ENCODE measurements at places on chromosomes 11 and 22.

- no peak for DNase-seq
Measured at GRCh38 chr11:122085264-122085663, 30.8 kb downstream of the BLID start.

DNA sequence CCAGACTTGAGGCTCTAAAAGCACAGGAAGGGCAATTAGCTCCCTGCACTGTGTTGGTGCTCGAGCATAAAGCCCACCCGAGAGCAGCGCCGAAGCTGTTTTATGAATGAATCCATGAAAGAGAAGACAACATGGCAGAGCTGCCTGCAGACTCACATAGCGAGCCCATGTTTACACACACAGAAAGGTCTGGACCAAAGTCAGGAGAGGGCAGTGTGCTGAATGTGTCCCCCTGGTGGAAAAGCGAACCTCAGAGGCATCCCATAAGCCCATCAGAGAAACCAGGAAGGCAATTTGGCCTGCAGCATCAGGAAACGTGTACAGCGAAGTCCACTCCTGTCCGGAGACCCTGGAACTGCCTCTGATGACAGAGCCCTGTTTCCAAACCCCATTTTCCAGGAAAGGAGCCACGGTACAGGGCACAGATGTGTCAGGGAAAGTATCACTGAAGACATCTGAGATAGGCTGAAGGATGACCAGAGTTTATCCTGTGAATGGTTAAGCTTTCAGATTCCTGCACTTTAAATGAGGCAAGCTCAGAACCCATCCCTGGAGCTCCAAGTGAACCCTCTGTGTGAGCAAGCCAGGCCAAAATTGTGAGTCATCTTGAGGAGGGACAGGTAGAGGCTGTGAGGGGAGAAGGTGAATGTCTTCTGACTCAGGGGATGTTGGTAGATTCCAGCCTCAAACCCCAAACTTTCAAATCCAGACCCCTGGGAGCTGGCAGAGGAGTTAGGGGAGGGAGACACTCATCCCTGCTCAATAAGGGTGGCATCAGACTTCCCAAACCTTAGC is 36.9 kb downstream of the CHRDL2 start:
- DNase-seq, result no peak

GRCh38 chr11:34564807-34565241 is 51.2 kb upstream of the ELF5 start:
- DNase-seq, result no peak

DNA sequence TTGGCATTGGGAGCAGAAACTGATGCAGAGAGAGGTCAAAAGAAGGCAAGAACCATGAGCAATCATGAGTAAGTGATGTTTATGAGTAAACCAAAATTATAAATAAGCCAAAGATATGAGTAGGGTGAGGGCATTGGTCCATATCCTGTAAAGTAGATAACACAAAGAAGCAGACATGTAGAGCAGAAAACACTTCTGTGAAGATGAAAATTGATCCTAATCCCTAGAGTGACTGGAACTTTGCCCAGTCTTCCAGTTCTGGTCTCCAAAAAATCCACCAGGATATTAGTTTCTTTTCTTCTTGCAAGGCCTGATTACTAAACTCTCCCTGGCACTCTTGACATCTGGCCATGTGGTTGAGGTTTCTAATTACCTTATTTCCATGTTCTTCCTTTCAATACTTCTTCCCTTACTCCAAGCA is 13.7 kb upstream of the DRD2 start:
- DNase-seq, result no peak

DNA sequence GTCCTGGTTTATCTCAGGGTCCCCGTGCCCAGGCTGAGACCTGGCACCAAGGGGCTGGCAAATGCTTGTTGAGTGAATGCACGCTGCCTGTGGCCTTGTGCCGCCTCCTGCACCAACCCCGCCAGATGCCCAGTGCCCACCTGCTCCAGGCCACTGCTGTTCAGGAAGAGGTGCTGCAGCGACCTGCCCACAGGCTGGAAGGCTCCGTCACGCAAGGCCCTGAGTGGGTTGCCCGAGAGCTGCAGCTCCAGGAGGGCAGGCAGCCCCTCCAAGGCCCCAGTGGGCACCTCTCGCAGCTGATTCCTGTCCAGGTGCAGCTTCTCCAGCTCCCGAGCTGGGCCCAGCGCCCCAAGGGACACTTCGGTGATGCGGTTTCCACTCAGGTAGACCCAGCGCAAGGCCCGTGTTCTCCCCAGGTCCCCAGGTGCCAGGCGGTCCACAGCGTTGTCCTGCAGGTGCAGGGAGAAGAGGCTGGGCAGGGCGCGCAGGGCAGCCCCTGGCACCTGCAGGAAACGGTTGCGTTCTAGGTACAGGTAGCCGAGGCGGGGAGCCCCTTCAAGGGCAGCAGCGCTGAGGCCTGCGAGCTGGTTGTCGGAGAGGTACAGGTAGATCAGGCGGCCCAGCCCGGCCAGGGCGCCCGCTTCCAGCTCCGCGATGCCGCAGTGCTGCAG is 3.6 kb downstream of the CHADL start:
- no peak for DNase-seq

DNA sequence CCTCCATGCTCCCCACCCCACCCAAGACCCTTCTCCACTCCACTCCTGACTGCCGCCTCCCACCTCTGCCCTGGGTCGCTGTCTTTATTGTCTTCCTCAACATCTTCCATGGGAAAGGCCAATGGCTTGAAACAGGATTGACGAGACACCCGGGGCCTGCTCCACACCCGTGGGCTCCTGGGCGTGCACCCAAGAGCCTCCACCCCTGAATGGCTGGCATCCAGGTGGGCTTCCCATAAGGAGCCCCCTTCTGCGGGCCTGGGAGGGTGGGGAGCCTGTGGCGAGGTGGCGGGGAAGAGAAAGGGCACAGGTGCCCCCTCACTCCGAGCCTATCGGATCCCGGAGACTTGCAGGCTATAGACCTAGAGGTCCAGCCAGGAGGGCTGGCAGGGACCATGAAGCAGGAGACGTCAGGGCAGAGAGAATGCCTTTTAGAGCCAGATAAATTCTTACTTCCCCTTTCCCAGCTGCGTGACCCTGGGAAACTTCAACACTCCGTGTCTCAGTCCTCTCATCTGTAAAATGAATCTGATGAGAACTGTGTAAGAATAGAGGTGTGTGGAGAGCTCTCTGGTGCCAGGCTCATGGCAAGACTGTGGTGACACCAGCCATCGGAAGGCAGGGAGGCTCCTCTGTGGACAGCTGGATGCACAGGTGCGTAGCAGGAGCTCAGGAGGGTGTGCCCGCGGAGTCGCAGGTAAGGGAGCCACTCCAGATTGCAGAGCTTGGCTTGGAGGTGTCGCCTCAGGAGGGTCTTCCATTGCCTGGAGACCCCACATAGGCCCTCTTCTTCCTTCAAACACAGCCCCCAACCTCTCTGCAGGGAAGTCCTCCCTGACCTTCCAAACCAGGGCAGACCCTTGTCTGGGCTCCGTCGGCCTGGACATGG is 53.9 kb downstream of the SMIM38 start:
- no peak for DNase-seq

DNA sequence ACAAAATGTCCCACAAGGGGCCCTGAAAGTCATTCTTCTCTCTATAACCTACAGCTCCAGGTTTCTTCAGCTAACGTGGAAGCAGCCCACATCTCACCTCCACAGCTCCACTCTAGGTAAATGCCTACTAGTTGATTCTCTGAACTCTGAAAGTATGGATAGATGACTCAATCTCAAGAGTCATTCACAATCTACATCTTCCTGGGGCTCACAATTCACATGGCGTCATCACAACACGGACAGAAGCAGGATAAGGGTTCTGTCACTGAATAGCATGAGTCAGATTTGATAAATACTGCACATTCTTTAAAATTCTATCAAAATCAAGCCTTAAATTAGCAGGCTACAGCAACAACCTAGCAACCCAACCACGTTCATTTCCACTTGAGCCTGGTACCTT is 96.3 kb downstream of the PLEKHA7 start:
- DNase-seq, result no peak

GRCh38 chr11:77299528-77299993 is 1.9 kb downstream of the GDPD4 start:
- no peak for DNase-seq

- peak; percentile 19 for DNase-seq
Measured at GRCh38 chr22:40128989-40129388, 48.7 kb upstream of the TNRC6B start.

DNA sequence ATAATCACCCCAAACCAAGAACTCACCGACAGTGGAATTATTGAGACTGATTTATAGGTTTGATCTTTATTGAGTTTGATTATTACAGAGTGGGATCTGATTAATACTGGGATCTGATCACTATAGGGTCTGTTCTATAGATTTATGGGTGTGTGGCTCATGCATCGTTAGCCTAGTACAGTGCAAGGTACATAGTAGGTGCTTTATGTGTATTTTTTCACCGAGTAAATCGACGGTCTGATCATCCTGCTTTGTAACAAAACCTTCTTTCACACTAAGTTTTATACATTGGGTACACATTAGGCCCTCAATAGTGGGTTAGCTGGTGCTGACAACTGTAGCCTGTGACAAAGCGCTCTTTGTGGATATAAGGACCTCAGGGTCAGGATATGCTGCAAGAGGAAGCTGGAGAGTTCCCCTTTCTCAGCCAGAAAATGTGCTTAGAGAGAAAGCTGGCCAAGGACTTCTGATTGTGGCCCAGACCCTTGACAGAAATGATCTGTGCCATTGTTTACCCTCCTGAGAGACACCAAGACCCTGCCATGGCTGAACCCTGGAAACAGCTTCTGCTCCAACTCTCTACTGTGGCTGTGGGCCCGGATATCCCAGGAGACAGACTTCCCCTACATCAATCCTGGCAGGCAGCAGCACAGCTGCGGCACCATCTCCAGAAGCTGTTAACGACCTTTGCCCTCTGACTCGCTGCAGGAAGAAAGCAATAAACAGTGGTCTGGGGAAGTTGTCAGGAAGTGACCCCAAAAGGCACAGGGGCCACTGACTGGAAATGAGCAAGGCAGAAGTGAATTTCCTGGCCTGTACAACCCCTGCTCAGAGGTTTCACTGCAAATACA is 16.1 kb upstream of the TPP1 start:
- no peak for DNase-seq

DNA sequence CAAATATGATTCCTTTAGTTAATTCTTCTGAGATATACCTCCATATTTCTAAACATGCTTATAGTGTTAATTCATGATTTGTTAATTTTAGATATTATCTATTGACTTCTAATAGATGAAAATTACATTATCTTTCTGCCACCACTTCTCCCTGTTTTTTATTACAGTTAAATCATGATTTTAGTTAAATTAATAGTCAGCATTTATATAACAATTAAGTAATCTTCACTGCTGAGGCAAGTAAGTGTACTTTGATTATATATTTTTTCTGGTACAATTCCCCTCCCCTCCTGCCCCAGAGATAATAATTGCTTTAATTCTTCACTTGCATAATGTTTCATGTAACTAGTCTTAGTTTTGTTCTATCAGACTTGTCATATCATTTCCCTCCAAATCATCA is 5.8 kb downstream of the IL17RA start:
- no peak for DNase-seq

GRCh38 chr11:124864176-124864891 is 898 bp upstream of the ROBO3 start:
- no peak for DNase-seq

DNA sequence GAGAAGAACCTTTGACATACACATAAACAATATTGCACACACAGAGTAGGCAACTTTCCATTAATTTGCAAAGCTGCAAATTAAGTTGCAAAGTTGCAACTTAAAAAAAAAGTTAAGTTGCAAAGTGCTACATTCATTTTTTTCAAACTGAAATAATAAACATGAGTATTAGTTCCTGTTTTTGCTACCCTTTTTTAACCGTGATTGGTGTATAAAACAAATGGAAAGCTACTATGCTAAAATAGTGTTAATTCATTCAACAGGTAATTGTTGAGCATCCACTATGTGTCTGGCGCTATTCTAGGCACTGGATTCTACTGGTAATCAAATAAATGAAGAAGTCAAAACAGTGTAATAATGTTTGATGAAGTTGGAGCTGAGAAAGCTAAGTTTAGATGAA is 8.1 kb downstream of the ZFP91 start:
- no peak for DNase-seq

DNA sequence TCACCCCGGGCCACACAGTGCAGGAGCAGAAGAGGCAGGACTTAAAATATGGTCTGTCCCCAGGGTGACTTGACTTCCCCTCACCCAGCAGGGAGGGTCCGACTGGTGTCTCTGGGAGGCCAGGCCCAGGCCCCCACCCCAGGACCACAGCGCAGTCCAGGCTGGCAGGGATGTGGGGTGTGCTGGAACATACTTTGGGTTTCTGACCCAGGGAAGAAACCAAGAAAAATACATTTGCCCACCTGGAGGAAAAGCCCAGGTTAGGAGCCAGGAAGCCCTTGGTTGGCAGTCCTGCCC is 5.2 kb downstream of the C1QTNF6 start:
- DNase-seq, result peak; percentile 12

- no peak for DNase-seq
Measured at GRCh38 chr11:116104498-116105174, 600.4 kb upstream of the CADM1 start.

DNA sequence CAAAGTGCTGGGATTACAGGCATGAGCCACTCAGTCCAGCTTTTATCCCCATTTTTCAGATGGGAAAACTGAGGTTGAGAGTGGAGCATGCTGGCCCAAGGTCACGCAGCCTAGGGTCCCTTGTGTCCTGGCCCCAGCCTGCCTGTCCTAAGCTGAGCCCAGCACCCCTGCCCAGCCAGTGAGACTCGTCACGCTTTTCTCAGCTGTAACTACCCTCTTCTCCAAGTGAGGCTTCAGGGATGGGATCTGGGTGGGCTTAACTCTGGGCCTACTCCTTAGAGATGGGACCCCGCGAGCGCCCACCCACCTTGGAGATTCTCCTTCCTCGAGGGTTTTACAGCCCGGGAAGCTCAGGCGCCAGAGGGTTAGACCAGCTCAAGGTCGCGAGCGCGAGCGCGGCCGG is 390 bp upstream of the TMEM151A start:
- no peak for DNase-seq

DNA sequence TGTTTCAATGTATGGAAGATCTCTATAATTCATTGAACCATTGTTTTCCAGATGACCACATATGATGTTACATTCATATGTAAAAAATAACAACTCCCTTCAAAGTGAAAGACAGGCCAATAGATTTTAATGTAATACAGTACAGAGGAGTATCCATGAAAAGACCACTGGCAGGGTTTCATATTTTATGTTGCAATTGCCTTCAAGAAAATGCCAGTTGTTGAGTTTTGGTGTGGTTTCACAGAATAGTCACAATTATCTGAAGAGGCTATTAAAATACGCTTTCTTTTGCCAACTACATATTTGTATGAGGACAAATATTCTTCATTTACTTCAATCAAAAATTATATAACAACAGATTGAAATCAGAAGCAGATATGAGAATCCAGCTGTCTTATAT is 14.3 kb downstream of the AMOTL1 start:
- no peak for DNase-seq

GRCh38 chr22:27984001-27984695 is 65.1 kb upstream of the PITPNB start:
- DNase-seq, result no peak
